ENCODE measurements at places on chromosomes 7 and 10. TPM values are rescaled to one million over a fixed set of nuclear protein-coding genes. Genes with fewer than 3 reads are reported as not detected.

DNA sequence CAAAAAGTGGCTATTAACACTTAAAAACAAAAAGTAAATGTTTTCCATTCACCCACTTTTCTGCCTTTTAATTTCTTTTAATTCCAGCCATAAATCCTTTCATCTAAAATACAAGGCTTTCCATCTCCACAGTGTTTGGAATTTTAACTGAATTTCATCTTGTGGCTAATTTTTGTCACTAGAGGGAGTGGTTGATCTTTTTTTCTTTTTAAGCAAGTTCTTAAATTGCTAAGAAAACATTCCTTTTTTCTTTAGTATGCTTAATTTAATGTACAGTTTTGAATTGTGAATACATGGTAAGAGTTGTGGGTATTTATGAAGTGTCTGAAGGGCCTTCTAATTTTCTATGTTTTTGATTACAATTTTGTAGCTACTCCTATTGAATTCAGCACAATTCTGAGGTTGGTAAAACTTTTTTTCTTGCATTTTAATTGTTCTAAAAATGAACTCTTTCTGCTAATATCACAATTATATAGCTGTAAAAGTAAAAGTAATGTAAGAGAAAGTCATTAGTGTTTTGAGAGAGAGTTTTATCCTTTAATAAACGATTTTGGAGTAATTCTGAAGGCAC is 54.9 kb upstream of the ANK3 start:
- no peaks in the 10 kb centered on the region for H3K36me3 ChIP-seq
- H3K27ac ChIP-seq = no peak overlapping the region
- peaks cover 5% of the 10 kb centered on the region for H3K4me1 ChIP-seq
- no peak for DNase-seq
- no peaks in the 10 kb centered on the region for H3K27me3 ChIP-seq

DNA sequence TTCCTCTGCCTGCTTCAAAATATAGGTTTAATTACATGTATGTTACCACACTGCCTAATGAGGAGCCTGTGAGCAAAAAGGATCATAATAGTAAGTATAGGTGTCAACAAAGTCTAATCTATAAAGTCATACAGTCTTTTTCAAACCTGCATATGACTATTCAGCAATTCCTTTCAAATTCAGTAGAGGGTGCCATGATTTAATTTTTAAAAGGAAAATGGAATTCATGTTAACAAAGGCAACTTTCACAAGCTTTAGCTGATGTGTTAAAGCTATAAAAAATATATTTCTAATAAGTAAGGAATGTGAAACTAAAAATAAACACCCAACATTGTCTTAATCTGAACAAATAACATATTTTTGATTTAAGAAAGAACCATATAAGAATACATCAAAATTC is 52.1 kb downstream of the MPP7 start:
- no peaks in the 10 kb centered on the region for H3K27me3 ChIP-seq
- H3K4me1 ChIP-seq = no peaks in the 10 kb centered on the region

The COL28A1 gene
- 0.28 TPM for total RNA-seq

DNA sequence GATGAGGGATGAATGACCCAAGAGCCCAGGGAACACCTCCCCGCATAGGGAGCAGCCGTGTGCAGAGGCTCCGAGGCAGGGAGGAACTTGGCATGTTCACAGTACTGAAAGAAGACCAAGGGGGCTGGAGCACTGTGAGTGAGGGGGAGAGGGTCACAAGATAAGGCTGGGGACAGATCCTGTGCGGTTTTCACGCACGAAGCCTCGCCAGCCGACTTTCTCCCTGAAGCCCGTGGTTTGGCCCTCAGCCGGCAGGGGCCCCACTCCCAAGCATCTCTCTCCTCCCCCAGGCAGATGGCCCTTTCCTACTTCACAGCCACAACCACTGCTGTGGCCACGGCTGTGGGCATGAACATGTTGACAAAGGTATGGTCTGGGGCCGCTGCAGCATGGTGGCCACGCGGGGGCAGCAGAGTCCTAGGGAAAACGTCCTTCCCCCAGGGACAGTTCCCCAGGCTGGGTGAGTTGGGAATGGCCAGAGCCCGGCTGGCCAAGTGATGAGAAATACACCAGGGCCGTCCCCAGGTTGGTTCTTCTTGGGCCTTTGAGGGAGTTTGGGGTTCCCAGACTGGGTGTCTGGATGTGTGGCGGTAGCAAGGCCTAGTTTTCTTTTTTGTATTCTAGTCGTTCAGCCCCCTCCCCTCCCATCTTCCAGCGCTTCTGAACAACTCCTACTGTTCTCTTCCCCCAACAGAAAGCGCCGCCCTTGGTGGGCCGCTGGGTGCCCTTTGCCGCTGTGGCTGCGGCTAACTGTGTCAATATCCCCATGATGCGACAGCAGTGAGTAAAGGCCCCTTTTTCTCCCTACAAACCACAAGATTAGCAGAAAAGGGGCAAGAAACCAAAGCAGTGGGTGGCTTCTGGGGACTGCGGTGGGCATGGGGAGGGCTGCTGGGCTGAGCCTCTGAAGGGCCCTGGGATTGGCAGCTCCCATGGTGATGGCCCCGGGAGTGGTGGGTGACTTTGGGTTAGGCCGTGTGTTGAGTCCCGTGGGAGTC is 14.4 kb upstream of the WBP1L start:
- H3K4me1 ChIP-seq = no peaks in the 10 kb centered on the region
- peak; percentile 91 for DNase-seq
- no peak overlapping the region for H3K4me3 ChIP-seq
- H3K27me3 ChIP-seq = no peaks in the 10 kb centered on the region

GRCh38 chr7:88339195-88339922 is 32.7 kb upstream of the STEAP4 start:
- H3K27me3 ChIP-seq = no peaks in the 10 kb centered on the region
- H3K36me3 ChIP-seq = no peaks in the 10 kb centered on the region
- no peak overlapping the region for H3K27ac ChIP-seq
- DNase-seq = no peak

DNA sequence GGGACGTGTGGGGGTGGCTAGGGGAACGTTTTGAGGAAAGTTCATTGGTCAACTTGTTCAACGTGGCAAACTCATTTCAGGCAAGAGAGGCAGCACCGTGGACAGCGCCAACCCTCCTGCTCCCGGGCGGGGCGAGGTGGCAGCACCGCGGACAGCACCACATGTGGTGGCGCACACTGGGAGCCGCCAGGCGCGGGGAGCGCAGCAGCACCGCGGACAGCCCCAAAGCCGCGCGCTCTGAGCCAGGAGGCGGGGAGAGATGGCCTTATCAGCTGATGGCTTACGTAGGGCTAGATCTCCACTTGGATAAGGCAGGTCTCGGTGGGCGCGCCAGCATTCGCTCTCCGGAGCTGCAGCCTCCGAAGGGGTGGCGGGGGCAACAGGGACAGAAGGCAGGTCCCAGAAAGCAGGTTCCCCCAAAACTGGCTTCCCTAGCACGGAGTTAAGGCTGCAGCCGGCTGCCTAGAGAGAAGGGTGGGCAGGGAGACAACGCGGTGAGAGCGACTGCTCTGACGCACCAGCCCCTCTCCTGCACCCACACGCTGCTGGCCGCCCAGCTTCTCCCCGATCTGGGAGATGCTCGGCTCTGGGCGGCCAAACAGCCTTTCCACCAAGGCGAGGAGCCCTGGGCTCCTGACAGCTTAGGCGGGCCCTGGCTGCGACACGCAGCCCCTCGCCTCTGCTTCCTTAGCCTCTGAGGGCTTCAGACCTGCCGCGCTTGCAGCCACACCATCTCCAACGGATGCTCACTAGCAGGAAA is at the start of gene HTR5A:
TSS of gene HTR5A (plus strand) at position 333 of the 760 bp plus-strand sequence. CDS start 576 bp downstream, outside the sequence.
- no peak within 1 kb of the TSS for H3K4me3 ChIP-seq
- no peaks in the 10 kb centered on the region for H3K4me1 ChIP-seq
- no peak within 1 kb of the TSS for H3K27ac ChIP-seq
- peak; percentile 93 for DNase-seq

DNA sequence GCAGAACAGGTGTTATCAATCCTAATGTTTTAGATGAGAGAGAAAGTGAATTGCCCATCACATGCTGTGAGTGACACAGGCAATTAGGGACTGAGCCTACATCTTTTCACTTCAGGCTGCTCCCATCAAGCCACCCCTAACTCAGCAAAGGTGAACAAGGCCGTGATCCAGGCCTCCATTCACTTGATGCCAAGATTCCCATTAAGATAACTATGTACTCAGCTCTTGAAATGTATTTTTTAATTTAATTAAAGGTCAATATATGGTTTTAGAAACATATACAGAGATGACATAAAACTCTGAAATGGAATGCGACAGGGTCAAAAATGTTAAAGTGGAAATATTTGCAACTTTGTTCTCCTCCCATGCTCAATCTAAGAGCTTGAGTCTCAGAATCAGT is 27.9 kb upstream of the UBE2H start:
- no peak overlapping the region for H3K27ac ChIP-seq
- H3K27me3 ChIP-seq = no peaks in the 10 kb centered on the region
- no peak for DNase-seq
- no peaks in the 10 kb centered on the region for H3K4me1 ChIP-seq

The ZNF248 gene
- total RNA-seq = 11.7 TPM

DNA sequence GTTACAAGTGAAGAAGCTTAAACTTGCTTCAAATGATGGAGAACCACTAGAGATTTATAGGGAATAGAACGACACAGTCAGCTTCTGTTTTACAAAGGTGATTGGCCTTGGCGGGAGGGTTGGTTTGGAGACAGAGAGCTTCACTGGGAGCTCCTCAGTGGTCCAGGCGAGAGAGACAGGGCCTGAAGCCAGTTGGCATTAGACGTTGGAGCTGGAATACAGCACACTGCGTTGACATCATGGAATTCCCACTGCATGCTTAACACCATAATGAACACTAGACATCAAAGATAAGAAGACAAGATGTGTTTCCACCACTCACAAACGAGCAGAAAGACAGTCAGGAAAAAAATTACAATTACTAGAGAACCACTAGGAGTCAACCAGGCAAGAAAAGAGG is 67.8 kb downstream of the TBXAS1 start:
- DNase-seq = no peak
- no peaks in the 10 kb centered on the region for H3K27me3 ChIP-seq
- no peak overlapping the region for H3K27ac ChIP-seq
- no peaks in the 10 kb centered on the region for H3K36me3 ChIP-seq

GRCh38 chr7:50815138-50815537 is 32.4 kb upstream of the GRB10 start:
- H3K4me1 ChIP-seq = no peaks in the 10 kb centered on the region
- H3K27me3 ChIP-seq = no peaks in the 10 kb centered on the region
- no peak overlapping the region for H3K4me3 ChIP-seq

GRCh38 chr10:104065748-104066147 is 19.9 kb downstream of the COL17A1 start:
- H3K4me3 ChIP-seq = no peak overlapping the region
- DNase-seq = no peak
- H3K27ac ChIP-seq = no peak overlapping the region
- peaks cover 17% of the 10 kb centered on the region for H3K27me3 ChIP-seq

GRCh38 chr10:133274751-133275683 is 1.7 kb downstream of the ADAM8 start:
- H3K27me3 ChIP-seq = peaks cover 19% of the 10 kb centered on the region
- H3K36me3 ChIP-seq = no peaks in the 10 kb centered on the region
